ENCODE measurements at places on chromosomes 4 and X.

DNA sequence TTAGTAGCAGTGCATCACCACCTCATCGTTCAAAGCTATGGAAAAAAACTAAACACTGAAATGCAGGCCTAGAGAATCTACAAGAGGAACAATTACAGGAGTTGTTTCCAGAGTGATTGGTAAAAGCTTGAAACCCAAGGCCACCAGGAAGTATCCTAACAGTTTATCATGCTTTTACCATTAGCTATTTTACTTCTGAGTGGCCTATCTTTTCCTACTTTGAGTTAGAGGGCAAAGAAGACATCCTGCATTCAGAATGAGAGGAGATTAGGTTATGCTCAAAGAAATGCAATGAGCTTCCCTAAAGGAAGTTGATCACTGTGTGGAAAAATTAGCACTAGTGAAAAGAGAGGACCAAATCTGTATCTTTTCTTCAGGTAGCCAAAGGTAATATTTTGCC lies 69.8 kb upstream of the PRSS48 start:
- DNase-seq, result no peak

DNA sequence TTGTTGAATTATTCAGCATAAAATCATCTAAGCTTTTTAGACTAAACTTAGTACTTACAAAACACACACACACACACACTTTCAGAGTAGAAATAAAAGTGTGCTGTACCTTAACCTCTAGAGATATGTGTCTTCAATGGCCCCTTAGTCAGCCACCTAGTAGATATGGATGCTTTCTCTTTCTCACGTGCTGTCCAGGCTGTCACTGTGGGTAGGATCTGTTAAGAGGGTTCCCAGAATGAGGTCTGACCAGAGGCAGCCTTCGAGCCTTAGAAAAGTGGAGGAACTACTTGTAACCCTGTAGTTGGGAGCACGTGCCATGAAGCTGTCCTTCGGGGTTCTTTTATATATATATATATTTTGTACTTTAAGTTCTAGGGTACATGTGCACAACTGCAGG lies 117.9 kb downstream of the COL4A5 start:
- no peak for DNase-seq

GRCh38 chr4:87734936-87735335 lies 64.4 kb upstream of the IBSP start:
- no peak for DNase-seq

DNA sequence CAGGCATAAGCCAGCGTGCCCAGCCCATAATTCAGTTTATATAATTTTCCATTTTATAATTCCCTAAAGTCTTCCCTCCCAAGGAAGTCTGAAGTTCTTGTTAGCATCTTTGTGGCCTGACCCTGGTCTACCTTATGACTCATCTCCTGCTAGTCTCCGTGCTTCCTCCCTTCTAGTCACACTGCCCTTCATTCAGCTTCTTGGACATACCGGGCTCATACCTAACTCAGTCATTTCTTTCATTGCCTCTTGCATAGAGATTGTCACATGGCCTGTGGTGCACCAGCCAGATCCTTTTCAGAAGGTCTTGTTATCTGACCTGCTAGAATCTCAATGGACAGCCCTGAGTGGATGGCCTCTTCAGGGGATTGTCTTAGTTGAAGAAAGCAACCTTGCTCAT lies 22.8 kb upstream of the MAML3 start:
- no peak for DNase-seq

DNA sequence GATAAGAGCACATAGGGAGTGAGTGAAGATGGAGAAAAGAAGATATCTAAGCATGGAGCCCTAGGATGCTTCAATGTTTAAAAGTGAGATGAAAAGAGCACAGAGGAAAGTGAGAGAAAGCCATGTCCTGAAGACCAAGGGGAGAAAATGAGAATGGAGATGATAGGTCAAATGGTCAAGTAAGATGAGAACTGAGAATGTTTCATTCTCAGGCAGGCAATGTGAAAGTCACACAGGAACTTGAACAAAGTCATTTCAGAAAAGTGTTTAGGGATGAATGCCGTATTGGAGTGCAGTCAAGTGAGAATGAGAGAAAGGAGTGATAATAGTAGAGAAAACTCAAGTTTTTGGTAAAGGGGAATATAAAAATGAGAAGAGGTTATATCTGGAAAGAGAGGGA lies 148.7 kb upstream of the PTCHD1 start:
- no peak for DNase-seq
